ENCODE measurements at places on chromosomes 6 and 20.

GRCh38 chr20:605237-605636 is 4.9 kb downstream of the TCF15 start:
- DNase-seq: no peak

DNA sequence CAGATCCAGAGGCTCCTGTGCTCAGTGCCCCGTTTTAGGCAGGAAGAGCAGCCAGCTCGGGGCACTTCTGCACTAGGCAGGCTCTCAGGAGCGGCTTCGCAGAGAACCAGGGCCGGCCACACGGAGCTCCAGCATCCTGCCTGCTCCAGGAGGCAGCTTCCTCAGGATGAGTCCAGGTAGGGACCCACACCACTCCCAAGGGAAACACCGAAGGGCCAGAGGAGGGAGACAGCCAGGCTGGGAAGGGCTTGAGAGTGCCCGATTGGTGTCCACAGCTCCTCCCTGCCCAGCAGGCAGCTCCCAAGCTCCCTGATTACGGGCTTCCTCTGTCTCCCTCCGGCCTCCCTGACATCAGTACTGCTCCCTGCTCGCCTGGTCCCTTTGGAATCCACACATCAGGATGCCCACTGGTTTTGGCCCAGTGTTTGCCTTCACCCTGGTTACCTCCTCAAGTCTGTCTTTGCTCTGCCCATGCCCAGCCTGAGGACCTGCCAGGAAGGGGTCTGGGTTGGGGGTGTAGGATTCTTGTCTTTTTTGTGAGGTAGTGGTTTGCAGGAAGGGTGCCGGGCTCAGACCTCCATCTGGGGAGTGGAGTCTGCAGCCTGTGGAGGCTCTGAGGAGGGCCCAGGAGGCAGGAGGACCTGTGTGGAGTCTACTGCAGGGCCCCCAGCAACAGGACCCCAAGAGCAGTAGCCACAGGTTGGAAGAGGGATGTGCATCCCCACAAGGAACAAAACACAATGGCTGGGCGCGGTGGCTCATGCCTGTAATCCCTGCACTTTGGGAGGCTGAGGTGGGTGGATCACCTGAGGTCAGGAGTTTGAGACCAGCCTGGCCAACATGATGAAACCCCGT is 11.2 kb upstream of the PYGB start:
- no peak for DNase-seq

DNA sequence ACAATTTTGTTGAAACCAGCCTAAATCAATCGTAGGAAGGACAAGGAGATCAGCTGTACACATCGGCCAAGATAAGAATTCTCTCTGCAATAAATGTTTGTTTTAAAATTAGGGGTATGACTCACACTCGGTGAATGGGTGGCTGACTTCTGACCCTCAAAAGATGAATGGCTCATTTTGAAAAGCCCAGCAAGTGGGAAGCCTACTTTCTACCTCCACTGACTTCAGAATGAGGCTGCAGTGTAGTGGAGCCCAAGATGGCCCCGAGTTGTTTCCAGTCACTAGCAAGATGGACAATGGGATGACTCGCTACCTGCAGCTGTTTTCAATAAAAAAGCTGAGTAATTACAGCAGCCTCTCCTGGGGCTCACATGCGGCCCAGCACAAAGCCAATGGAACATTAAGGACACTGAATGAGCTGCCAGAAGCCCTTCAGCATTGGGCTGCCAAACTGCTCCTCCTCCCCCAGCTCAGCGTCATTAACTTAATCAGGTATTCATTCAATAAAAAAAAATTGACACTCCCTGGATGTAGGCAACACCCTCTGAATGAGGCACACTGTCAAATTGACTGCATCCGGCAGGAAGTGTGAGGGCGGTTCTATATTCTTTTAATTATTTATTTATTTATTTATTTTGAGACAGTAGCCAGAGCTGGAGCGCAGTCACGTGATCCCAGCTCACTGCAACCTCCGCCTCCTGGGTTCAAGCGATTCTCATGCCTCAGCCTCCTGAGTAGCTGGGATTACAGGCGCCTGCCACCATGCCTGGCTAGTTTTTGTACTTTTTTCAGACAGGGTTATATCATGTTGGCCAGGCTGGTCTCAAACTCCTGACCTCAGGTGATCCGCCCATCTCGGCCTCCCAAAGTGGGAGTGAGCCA is 107.3 kb downstream of the GMPR start:
- DNase-seq: no peak

DNA sequence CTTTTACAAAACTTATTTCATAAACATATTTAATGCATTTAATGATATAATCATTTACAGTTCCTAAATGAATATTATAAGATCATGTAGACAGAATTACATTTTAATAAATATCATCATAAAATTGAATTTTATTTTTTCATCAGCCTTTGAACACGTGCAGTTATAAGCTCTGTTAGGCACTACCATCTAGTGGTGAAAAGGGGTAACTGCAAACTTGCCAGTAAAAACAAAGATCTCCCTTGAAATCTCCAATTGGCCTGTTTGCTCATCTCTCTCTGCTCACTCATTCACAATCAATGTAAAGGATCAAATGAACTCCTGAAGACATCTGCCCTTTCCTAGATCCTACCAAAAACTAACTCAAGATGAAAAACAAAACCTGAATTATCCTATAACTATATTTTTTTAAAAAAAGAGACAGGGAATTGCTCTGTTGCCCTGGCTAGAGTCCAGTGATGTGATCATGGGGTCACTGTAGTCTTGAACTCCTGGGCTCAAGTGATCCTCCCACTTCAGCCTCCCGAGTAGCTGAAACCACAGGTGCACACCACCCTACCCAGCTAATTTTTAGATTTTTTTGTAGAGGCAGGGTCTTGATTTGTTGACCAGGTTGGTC is 31.7 kb downstream of the SAMHD1 start:
- peak; percentile 30 for DNase-seq

Measured in CD4-positive, alpha-beta T cell treated with Interferon alpha-2 for 1 hour (primary cell).